ENCODE measurements at places on chromosomes 4 and X. TPM values are rescaled to one million over a fixed set of nuclear protein-coding genes. Genes with fewer than 3 reads are reported as not detected.
A peak's percentile ranks its signal among the peaks of the same experiment; 100 is the strongest.

DNA sequence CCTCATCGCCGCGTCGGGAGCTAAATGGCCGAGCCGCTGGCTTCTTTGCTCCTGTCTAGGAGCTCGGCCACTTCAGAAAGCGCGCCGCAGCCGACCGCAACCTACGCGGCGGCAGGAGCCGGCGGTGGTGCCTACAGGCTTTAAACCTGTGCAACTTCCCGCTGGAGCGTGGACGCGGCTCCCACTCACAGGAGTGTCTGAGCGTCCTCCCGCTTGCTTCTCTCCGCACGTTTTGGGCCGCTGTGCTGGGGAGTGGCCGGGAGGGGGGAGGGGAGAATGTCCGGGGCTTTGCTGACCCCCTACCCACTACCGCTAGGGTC is 1.0 kb downstream of the NHSL2 start:
- DNase-seq = no peak

DNA sequence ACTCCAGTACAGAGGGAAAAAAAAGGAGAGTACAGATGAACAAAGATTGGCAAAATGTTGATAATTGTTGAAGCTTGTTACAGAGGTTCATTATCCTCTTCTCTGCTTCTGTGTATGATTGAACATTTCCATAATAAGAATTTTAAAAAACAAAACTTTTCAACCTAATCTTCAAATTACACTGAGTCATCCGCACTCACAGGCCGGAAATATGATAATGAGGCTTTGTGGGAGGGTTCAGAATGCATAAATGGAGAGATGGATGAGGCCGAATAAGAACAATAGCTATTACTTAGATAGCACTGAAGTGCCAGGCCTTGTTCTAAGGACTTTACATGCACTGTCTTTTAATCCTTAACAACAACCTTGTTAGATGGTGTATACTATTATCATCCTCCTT is 4.6 kb upstream of the ERCC6L start:
- DNase-seq = no peak

- DNase-seq = no peak
Measured at GRCh38 chrX:40132751-40133150, 35.0 kb upstream of the BCOR start.

- DNase-seq = peak; percentile 5
Measured at GRCh38 chrX:153441981-153442380, 3.9 kb downstream of the TREX2 start.

DNA sequence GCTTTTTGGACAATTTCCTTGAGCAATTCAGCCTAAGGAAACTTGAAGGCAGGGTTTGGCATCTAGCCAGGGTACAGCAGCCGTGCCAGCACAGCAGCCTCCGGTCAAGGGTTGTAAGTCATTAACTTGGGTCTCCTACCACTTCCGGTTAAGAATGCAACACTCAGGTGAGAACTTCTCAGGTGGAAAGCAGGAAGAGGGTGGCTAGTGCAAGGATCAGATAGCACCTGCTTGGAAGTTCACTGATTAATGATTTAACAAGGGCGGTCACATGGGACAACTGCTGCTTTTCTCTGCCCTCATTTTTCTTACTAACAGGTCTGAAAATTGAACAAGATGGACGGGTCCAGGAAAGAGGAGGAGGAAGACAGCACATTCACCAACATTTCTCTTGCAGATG is 30.1 kb upstream of the SCOC start:
- no peak for DNase-seq

GRCh38 chr4:133178956-133179355 is 29.9 kb downstream of the PCDH10 start:
- DNase-seq = no peak

- DNase-seq = no peak
Measured at GRCh38 chrX:144896323-144896722, 351.0 kb upstream of the SPANXN1 start.

DNA sequence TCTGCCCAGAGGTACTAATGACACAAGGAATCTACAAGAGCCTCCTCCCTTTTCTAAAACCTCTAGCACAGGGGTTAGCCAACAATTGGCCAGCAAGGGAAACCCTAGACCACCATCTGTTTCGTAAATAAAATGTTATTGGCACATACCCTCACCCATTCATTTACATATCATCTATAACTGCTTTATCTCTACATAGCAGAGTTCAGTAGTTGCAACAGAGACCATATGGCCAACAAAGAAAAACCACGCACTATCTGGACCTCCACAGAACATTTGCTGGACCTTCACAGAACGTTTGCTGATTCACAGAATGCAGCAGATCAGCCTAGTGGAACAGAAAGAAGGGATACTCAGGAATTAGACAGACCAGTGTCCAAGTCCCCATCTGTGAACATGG is 9.4 kb downstream of the SLC2A9 start:
- no peak for DNase-seq

- DNase-seq = no peak
Measured at GRCh38 chr4:1736812-1737211, 15.5 kb downstream of the TACC3 start.

DNA sequence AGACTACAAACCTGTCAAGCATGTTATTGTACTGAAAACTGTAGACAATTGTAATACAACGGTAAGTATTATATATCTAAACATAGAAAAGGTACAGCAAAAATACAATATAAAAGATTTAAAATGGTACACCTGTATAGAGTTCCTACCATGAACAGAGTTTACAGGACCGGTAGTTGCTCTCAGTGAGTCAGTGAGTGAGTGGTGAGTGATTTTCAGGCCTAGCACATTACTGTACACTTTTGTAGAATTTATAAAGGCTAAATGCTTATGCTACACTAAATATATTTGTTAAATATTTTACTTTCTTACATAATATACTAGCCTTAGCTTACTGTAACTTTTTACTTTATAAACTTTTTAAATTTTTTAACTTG is 37.4 kb downstream of the PDGFC start:
- no peak for DNase-seq

GRCh38 chrX:40085102-40085551 is 12.6 kb downstream of the BCOR start:
- no peak for DNase-seq

GRCh38 chr4:58191109-58191508 is 1080.9 kb upstream of the IGFBP7 start:
- no peak for DNase-seq

- no peak for DNase-seq
Measured at GRCh38 chr4:24266951-24267722, 317.2 kb downstream of the DHX15 start.

GRCh38 chr4:4524364-4524763 is 17.5 kb downstream of the STX18 start:
- no peak for DNase-seq

- peak; percentile 46 for DNase-seq
Measured at GRCh38 chr4:2937146-2937857, 25.9 kb downstream of the NOP14 start.

The GLUD2 gene
- polyA plus RNA-seq = 1.5 TPM

The DCAF4L1 gene
- polyA plus RNA-seq = 0.06 TPM

The CHRDL1 gene
- polyA plus RNA-seq = 29.3 TPM

The ATP8A1 gene
- 3.9 TPM for polyA plus RNA-seq
